ENCODE measurements at places on chromosomes 7 and 10.
A peak's percentile ranks its signal among the peaks of the same experiment; 100 is the strongest.

DNA sequence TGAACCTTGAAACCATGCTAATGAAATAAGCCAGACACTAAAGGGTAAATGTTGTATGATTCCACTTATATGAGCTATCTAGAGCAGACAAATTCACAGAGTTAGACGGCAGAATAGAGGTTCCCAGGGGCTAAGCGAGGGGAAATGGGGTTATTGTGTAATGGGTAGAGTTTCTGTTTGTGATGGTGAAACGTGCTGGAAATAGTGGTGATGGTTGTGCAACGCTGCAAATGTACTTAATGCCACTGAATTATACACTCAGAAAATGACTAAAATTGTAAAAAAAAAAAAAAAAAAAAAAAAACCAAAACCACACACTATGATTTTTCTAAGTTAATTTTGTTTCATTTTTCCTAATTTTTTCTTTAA, 30.0 kb downstream of the SFXN4 start:
- DNase-seq = no peak

DNA sequence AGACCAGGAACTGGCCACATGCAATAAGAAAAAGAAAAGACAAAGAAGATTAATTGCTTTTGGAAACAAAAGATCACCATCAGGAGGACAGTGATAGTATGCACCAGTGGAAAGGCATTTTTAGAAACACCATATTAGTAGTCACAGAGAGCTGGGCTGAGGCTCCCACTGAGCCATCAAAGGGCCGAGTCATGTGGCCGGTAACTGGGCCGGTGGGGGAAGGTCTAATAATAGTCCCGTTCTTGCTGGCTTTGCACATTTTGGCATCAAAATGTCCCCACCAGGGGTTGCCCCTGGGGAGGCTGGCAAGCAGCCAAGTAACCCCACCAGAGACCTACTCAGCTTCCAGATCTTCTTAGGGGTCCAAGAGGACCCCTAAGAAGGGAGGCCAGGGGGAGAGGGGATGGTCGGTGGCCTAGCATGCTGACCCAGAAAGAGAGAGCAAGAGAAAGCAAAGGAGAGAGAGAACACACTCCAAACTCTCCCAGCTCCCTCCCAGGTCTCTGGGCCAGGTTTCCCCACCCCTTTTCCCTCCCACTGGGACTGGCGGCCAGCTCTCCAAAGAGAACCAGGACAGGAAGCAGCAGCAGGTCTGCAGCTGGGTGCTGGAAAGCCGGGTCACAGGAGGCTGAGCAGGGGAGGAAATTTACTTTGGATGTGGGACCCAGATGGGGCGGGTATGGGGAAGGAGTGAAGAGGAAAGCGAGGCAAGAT, 70.2 kb upstream of the FGFR2 start:
- DNase-seq = no peak

DNA sequence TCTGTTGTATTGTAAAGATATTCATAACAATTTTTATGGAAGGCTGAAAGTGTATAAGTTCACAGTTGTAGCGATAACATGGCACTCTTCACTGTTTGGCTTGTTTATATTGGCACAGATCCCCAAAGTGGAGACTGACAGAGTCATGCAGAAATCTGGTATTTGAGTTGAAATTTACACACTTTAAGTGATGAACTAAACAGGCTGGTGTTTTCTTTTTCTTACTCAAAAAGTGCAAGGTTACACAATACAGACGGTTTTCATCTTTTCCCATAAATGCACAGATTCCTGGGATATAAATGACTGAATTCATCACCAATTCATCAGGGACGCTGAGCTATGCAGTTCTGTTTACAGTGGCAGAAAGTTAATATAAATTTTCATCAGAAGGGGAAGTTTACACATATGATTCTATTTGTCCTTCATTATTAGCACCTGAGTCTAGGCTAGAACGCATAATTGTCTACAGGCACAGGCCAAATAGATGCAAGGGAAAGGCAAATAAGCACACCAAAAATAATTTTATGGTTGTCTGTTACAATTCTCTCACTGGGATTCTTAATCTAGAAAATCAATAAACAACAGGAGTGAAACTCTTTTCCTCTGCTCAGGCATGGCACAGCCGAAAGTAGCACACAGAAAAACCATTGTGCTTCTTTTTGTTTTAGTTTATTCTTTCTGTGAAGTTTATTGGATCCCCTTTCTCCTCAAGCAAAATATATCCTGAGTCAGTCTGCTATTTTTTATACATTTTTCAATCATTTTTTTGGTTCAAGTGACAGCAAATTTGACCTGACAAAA, 88.0 kb downstream of the FOXP2 start:
- DNase-seq = peak; percentile 67

DNA sequence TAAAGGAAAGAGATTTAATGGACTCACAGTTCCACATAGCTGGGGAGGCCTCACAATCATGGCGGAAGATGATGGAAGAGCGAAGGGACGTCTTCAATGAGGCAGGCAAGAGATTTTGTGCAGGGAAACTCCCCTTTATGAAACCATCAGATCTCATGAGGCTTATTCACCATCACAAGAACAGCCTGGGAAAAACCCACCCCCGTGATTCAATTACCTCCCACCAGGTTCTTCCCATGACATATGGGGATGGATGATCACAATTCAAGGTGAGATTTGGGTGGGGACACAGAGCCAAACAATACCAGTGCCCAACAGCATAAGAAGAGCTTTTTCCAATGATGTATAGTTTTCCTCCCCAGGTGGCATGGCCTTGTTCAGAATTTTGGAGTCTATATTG, 11.2 kb upstream of the C7orf33 start:
- no peak for DNase-seq

GRCh38 chr7:134695321-134695860, 48.7 kb downstream of the BPGM start:
- no peak for DNase-seq
